ENCODE measurements at places on chromosomes 16 and 17.

- DNase-seq, result peak; percentile 73
Measured at GRCh38 chr16:23712976-23713375, at the start of gene ERN2. ERN2 (minus strand) TSS chr16:23713222; CDS start chr16:23713187, 35 bp downstream.

DNA sequence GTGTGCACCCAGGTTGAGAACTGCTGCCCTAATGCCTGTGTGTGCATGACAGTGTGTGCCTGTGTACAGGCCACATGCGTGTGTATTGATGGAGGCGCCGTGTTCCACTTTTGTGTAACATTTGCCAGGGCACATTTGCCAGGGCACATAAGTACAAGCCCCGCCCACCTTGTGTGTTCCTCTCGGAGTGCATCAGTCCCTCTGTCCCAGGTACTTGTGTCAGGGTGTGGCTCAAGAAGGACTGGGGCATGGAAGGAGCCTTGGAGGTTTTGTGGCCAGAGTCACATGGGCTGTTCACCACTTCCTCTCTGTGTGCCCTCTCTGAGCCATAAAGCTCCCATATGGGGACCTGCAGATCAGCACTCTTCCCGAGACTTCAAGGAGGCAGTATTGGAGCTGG lies 73.9 kb downstream of the MRM1 start:
- DNase-seq, result no peak

GRCh38 chr17:1188812-1189504 lies 9.2 kb upstream of the ABR start:
- DNase-seq, result no peak

- DNase-seq, result no peak
Measured at GRCh38 chr16:1122398-1122765, 26.3 kb upstream of the C1QTNF8 start.

DNA sequence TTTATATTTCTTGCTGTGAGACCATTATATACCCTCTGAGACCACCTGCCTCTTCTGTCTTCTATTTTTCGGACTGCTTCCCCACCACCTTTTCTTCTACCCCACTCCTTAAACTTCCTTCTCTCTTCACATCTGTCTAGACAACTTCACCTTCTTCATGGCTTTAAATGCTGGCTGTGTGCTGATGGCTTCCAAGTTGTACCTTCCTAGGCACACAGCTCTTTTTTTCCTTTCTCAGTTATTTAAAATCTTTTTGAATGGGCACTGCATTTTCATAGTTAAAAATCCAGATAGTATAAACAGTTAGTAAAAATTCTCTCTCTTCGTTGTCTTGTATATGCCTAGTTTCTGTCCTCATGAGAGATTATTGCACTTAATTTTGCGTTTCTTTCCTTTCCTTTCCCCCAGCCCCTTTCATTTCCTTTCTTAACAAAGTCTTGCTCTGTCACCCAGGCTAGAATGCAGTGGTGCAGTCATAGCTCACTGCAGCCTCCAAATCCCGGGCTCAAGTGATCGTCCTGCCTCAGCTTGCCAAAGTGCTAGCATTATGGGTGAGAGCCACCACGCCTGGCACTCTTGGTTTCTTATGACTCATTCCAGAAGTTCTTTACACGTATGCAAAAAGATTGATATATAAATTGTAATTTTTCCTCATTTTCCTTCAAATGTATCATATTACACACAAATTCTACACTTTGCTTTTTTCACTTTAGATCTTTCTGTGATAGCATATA lies 114.3 kb downstream of the NPIPB5 start:
- DNase-seq, result no peak

GRCh38 chr17:28996554-28997096 lies 9.2 kb downstream of the SEZ6 start:
- no peak for DNase-seq

- DNase-seq, result no peak
Measured at GRCh38 chr16:70473446-70474319, 19.3 kb downstream of the FCSK start.

DNA sequence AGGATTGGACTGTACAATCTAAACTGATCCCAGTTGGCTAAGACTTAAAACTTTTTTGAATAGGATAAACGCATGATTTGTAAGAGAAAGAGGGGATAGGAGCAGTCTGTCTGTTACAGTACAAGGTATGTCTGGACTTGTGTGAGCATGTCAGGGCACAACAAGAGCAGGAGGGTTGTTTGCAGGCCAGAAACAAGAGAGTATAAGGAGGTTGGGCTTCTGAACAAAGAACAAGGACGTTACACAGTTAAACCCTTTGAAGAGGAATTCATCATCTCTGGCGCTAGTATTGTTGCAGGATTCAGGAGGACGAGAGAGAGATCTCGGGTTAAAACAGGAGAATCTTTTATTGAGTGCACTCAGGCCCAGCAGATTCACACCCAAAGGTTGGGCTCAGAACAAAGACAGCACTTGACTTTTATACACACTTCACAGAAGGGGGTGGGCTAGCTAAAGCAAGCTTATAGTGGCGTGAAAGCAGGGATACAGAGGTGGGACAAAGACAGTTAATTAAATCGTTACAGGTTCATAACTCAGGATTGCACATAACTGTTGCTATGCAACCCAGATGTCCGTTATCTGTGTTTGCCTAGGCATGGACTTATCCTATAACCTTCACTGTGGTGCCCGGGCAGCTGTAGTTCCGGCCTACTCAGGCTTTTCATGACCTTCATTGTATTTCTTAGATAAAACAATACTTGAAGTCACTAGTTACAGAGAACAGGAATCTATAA lies 34.3 kb downstream of the SEC14L1 start:
- DNase-seq, result no peak

DNA sequence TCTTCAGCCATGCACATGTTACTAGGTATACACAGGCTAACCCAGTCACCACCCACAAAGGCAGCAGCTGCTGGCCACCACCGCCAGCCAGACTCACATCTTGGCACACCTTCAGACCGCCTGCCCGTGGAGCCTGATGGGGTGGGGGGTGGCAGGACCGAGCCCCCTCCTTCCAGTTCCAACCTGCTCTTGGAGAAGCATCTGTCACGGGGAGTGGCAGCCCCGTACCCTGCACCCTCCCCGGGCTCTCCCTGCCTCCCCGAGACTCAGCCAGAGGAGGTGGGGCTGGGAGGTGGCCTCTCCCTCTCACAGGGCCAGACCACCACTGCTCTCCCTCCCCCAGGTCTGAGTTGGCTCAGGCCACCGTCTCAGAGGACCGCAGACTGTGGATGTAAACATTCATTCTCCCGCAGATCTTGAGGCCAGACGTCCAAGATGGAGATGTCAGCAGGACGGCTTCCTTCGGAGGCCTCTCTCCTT lies 11.3 kb upstream of the RBFOX3 start:
- peak; percentile 7 for DNase-seq

DNA sequence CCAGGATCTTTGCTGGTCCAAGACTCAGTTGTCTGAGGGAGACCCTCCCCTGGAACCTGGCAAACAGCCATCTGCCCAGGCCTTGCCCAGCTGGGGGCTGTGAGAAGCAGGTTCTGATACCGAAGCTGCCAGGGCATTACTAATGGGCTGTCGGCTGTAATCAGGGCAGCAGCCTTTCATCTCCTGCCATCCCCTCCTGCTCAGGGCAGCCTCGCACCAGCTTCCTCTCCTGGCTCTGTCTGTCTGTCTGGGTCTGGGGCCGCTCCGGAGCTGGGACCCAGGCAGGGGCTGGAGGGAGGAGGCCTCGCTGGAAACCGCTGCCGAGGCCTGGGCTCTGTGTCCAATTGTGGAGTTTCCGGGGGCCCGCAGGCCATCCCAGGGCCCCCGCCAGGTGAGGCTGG lies 21.6 kb upstream of the BRD7 start:
- no peak for DNase-seq
